Hematopoietic multipotent progenitor cell treated with erythropoietin and hydrocortisone succinate and interleukin-3 and kit ligand, for 17 days (in vitro differentiated cells): ENCODE measurements at places on chromosomes 1 and 21.
A peak's percentile ranks its signal among the peaks of the same experiment; 100 is the strongest.

DNA sequence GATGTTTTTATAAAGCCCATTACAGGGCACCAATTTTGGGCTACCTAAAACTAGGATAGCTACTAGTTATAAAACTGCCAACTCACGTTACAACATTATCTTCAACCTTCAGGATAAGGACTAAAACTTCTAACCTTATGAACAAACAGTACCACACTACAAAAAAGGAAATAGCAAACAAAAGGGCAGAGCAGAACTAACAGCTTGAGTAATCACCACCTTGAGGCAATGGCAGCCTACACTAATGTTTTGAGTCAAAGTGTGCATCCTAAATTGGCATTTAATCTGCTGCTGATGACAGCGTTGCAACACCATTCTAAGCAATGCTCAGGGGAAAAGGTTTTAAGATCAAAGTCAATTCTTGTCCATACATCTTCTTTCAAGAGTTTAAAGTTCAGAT is 27.2 kb downstream of the PTP4A2 start:
- DNase-seq = no peak

- DNase-seq = no peak
These were observed 330.0 kb downstream of the BRINP3 start for GRCh38 chr1:190147616-190148015.

DNA sequence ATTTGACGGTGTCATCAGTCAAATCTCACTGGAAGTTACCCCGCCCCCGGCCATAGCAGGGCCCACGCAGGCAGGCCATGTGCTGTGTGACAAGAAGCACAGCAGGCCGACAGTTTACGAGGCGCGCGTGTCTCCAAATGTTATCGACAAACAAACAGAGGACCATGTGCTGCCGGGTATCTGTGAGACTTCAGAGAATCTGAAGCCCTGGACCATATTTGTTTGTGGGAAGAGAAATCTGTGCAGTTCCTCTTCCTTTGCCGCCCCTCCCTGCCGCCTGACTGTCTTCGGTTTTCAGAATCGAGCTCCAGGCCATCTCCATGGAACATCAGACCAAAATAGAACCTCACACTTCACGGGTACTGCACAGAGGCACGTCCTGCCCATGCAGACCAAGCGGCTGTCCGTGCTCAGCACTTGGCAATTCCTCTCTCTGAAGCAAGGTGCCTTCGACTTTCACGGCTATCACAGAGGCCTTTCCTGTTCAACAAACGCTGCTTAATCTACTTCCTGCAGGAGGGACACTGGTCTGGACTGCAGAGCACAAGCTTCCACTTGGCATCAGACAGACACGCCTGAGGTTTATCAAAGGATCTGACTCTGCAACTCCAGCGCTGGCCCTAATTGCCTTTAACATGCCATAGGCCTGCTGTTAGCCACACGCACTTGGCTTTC is 135.7 kb upstream of the KRTAP19-8 start:
- DNase-seq = no peak

- no peak for DNase-seq
These were observed 512.7 kb upstream of the ADGRL4 start for GRCh38 chr1:79519084-79519760.

DNA sequence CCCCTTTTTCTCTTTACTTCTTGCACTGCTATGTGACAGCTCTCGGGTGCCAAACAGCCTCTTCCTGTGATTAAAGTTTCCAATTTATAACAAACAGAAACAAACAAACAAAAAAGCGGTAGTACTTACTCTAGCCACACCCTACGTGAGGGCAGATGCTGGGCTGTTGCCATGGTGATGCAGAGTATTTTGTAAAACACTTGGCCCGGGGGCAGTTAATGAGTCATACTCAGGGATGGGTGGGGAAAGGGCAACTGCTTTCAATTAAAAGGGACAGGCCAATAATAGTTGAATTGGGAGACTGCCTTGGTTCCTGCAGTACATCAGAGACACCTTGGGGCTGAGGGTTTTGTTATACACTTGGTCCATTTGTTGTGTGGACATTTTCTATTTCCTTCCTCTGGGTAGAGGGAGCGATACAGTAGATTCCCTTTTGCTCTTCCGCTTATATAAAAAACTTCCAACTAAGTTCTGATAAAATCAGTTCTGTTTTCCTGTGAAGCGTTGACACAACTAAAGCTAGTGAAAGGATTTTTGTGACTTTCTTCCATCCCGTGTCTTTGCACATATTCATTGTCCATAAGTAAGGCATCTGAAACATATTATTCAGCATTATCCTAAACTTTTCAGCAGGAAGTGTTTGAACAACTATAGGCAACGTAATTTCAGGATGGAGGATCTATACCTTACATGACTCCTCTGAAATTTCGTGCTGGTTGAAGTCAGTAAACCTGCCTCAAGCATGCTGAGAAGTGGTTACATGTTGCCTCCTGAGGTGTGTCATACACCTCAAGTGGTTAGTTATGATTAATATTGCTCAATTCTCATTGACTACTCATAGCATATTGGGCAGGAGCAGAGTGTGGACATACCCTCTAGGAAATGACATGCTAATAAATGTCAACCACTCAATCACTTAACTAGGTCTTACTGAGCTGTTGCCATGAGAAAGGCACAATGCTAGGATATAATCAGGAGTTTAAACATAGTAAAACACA is 36.7 kb upstream of the THEM4 start:
- peak; percentile 97 for DNase-seq

DNA sequence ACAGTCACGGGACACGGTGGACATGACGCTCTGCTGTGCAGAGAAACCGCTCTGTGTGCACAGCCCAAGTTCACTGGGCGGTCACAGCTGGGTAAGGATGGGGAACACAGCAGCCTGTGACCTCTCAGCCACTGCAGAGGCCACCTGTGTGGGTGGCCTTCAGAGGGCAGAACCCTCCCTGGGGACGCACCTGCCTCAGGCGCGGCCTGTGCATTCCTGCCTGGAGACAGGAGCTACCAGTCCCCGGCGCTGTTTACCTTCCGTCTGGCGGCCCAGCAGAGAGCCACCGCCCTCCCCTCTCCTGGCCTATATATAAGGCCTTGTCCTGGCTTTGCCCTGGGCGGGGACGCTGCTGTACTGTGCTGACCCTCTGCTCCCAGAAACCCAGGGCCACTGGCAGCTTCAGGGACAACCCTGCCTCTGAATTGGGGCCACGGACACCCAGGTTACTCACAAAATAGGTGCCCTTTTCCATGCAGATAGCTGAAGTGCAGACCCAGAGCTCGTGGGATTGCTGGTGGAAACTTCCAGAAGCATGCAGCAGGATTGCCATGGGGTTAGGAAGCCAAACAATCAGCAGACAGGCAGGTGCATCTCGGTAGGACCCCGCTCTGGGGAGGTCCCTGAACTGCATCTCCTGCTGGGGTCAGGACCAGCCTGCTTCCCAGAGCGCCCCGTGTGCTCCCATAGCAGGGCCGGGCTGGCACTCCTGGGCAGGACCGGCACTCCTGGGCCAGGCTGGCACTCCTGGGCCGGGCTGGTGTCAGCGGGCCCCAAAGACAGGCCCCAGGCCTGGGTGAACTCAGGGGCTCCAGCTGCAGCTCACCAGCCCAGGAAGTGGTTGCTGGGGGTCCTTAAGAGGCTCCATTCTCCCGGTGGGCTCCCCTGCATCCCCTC is 83.6 kb downstream of the SIK1 start:
- DNase-seq = no peak

DNA sequence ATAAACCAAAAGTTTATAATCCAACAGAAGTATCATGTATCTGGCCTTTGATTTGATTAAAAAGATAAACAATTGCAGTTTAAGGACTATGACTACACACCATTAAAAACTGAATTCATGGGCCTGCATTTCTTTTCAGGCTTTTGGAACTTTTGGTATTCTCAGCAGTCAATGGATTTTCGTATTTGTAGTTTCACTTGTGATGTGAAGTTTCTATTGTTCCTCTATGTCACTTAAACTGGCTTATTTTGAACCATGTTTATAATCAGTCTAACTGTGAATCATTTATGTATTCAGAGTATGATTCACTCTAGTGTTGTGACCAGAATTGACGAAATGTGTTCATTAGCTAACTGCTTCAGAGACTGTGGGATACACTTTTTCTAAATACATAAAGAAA is 132.9 kb downstream of the COQ8A start:
- no peak for DNase-seq

DNA sequence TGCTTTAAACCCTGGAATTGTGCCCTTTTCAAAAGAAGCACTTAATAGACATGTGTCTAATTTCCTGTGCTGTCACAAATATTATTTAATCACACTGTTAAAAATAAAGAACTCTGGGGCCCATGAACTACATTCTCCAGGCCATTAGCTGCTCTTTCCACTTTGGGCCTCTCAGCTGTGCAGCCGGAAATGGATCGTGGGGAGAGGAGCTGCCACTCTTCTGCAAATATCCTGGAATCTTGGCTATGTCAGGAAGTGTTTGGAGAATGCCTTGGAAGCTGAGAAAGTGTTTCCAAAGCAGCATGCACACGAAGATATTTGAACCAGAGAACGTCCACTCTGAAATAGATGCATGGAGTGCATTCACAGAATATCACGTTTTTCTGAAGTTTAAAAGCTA is 27.5 kb upstream of the VPS26C start:
- DNase-seq = no peak

DNA sequence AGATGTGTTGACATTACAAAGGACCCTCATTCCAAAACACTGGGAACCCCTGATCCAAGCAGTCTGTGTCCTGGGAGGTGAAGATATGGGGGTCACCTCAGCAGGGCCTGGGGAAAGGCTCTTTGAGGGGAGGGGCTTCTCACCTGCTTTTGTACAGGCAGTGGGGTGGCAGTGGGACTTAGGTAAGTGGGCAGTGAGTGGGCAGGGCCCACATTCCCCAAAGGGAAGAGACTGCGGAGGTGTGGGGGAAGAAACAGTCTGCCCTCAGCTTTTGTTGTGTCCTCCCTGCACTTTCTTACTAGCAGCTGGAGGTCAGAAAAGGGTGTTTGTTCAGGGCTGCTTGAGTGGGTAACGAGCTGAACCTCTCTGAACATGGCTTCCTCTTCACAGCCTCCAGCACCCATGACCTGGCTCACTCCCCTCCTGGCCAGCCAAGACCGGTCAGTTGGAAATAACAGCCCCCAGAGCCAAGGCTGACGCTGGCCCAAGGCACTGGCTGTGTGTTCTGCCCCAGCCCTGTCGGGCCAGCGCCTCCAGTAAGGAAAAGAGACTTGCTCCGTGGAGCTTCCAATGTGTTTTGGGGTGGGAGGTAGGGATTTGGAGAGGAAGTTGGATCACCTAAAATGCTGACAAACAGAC is 173.5 kb downstream of the PSMG1 start:
- DNase-seq = no peak

- no peak for DNase-seq
These were observed 9.1 kb downstream of the SGIP1 start for GRCh38 chr1:66542811-66543767.

DNA sequence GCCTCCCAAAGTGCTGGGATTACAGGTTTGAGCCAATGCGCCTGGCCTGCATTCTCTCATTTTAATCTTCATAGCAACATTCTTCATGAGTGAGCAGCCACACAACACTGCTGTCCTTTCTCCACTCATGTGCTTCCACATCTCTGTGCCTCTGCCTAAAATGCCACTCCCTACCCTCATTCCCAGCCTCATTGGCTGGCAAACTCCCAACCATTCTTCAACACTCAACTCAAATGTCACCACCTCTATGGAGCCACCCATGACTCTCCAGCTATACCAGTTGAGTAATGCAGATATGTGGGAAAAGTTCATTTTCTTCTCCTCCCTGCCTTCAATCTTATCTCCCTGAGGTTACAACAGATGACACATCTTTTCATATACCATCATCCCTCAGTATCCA is 53.9 kb upstream of the ZC3H12A start:
- DNase-seq = no peak

DNA sequence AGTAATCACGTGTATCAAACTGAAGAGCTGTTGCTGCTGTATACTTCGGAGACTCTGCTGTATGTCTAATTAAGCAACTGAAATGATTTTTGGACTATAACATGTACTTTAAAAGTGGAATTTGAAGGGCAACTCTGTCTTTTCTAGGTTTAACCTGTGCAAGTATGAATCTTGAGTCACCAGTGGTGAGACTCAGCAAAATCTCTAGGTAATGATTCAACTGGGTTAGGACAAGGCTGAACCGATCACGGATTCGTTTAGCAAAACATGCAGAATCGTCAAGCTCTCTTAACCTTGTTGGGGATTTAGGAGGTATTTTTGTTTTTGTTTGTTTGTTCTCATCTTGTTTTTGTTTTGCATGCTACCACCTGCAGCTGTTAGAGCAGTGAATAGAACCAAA is 149.6 kb downstream of the CYYR1 start:
- DNase-seq = no peak

- DNase-seq = no peak
These were observed 50.5 kb downstream of the ZFYVE9 start for GRCh38 chr1:52192436-52192835.

DNA sequence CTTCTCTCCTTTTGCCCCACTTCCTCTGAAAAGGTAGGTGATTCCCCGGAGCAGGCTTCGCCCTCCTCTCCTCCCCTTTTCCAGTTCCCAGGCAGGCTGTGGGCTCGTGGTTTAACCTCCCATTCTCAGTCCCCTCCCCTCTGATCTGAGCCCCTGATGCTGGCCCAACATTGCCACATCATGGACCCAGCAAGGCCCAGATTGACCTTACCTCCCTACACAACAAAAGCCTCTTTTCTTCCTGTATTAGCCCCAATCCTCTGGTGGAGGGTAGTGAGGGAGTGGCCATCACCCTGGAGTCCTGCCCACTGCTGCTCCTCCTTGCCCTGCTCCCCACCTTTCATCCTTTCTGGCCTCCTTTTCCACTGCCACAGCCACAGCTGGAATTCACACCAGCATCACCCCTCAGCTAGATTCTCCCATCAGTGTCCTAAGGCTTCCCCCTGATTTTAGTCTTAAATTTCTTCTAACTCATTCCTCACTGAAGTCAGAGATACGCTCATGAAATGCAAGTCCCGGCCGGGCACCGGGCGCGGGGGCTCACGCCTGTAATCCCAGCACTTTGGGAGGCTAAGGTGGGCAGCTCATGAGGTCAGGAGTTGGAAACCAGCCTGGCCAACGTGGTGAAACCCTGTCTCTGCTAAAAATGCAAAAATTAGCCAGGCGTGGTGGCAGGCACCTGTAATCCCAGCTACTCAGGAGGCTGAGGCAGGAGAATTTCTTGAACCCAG is 7.0 kb upstream of the ZBTB48 start:
- no peak for DNase-seq

- DNase-seq = no peak
These were observed at the start of gene EPHA10 for GRCh38 chr1:37764888-37765441. Gene EPHA10 (minus strand): TSS chr1:37765120. CDS start chr1:37765066, 54 bp downstream.

DNA sequence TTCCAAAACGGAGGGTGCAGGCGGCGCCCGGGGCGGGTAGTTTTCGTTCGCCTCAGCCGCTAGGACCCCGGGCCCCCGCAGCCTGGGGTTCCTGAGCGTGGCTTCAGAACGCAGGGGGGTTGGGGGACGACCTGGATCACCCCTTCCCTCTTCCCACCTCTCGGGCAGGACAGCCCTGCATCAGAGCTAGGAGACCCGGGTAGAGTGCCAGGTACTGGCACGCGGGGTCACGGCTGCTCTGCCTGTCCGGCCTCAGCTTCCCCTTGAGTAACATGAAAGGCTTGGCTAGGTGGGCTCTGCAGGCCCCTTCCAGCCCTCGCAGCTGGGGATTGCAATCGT is 484 bp downstream of the DFFB start:
- DNase-seq = no peak

- DNase-seq = no peak
These were observed 365.8 kb upstream of the C1orf174 start for GRCh38 chr1:4265836-4266235.
